ENCODE measurements at places on chromosomes 5 and 9.

GRCh38 chr5:176781638-176782570 is 28.5 kb upstream of the UNC5A start:
- H3K36me3 ChIP-seq, result no peaks in the 10 kb centered on the region
- H3K27ac ChIP-seq, result no peak overlapping the region
- H3K4me1 ChIP-seq, result peaks cover 2% of the 10 kb centered on the region
- H3K4me3 ChIP-seq, result no peak overlapping the region
- H3K27me3 ChIP-seq, result peaks cover 25% of the 10 kb centered on the region

DNA sequence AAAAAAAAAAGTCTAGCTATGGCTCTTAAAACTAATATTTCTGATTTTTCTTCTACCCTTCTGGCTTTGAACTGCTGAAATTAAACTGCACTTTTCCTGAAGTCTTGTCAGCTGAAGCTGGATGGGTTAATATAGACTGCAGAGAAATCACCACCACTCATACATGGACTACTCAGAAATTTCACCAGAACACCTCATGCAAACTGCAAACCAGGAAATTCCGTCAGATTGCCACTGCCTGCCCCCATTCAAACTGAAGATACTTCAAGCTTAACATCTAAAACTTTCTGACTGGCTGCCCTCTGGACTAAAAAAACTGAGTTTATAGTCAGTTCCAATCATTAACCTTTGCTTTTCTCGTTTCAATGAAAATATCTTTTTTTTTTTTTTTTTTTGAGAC is 11.6 kb upstream of the ANXA2R start:
- peaks cover 14% of the 10 kb centered on the region for H3K4me1 ChIP-seq
- H3K4me3 ChIP-seq, result no peak overlapping the region
- DNase-seq, result no peak

GRCh38 chr9:37897665-37898064 is 6.3 kb downstream of the SLC25A51 start:
- no peak overlapping the region for H3K4me3 ChIP-seq
- peaks cover 38% of the 10 kb centered on the region for H3K36me3 ChIP-seq
- no peak for DNase-seq

GRCh38 chr5:158951436-158952247 is 148.1 kb downstream of the EBF1 start:
- DNase-seq, result no peak
- H3K27me3 ChIP-seq, result peaks cover 5% of the 10 kb centered on the region
- H3K4me3 ChIP-seq, result no peak overlapping the region
- no peaks in the 10 kb centered on the region for H3K36me3 ChIP-seq

DNA sequence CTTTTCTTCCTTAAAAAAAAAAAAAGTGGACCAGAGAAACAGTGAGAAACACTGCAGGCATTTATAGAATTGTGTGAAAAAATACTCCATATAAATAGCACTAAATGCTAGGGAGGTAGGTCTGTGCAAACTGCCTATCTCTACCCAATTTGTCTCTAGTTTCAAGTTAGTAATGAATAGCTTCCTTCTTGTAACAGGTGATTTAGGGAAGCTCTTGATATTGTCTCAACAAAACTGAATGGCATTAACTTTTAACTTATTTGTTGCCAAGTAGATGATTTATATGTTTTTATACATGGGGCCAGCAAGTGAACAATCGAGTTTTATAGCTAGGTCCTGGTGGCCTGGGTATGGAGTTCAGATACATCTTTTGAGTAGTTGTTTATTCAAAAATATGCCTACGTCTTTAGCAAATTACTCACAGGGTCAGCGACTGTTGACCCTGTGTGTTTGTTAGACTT is 283.6 kb downstream of the NR3C1 start:
- H3K27ac ChIP-seq, result no peak overlapping the region
- H3K4me1 ChIP-seq, result peaks cover 27% of the 10 kb centered on the region
- H3K36me3 ChIP-seq, result peaks cover 23% of the 10 kb centered on the region
- no peak overlapping the region for H3K4me3 ChIP-seq
